ENCODE measurements at places on chromosomes 12 and 14.
A peak's percentile ranks its signal among the peaks of the same experiment; 100 is the strongest.

GRCh38 chr14:96629558-96630222 is 127.5 kb downstream of the PAPOLA start:
- DNase-seq: no peak

DNA sequence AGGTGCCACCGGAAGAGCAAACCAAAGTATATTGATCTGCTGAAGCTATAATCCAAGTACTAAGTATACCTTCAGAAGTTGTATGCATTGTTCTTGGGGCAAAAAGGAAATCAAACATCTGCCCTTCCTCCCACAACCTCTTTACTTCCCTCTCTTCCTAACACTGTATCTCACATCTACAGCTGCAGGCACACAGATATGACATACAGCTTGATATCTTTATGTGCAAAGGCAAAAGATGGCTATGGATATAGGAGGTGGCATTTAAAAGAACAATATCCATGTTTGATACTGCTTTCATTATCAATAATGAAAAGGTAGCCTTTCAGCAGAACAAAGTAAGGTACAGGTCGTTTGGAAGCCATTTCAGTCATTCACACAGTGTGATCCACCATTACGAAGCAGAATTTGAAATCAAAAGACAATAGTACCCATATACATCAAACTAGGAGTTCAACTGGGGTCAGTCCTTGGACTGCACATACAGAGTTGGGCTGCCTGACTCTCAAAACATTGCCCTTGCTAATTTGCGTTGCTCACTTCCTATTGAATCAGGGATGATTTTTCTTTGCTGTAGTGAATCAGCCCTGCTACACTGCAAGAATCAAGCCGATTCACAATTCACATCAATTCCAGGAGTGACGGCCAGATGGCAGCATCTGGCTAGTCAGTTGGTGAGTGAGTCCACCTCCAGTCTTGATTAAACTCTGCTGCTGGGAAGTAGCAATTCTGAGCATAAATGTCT is 8.9 kb downstream of the ANG start:
- DNase-seq: peak; percentile 13

DNA sequence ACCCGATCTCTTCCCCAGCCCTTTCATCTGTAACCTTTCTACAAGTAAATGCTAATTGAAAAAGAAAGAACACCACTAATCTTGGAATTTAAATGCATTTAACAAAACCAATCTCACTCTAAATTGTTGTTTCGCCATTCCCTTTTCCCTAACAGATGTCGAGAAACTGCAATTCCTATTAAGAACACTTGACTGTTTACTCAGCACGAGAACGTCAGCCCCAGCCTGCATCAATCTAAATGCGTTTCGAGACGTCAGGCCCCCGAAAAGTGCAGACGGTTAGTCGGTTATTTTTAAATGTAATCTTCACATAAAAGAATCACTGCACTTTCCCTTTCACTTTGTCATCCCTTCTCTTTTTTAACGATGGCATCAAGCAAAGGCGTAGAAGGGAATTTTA is 837.6 kb downstream of the VRK1 start:
- peak; percentile 3 for DNase-seq

- DNase-seq: no peak
Measured at GRCh38 chr12:59194794-59195193, 274.5 kb upstream of the LRIG3 start.

- no peak for DNase-seq
Measured at GRCh38 chr14:88535813-88536212, 19.0 kb downstream of the PTPN21 start.

DNA sequence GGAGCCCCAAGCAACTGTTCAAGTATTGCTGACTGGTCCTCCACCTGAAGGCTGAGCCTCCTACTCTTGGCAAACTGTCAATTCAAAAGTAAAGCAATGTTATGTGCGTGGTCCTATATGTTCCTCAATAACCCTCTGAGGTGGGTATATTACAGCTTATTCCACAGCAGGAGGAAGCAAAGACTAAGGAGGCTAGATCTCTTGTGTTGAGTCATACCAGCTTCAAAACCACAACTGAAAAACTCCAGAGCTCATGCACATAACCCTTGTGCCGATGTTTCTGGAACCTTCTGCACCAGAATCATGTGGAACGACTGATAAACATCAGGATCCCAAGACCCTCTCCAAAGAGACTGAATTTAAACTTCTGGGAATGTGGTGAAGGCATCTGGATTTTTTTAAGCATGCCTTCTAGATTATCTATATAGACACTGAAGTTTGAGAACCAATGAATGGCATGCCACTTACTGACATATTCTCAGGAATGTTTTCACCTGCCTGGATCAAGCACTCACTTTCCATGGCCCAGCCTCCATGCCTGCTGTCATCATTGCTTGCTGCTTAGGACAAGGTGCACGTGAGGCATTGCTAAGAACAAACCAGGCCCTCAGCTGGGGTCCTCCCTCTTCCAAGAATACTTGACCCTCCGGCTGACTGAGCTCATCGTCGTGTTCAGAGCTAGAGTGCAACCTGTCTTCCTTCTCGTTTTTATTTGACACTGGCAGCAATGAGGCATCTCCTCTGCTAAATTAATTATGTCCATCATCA is 194.7 kb downstream of the BCL11B start:
- no peak for DNase-seq

DNA sequence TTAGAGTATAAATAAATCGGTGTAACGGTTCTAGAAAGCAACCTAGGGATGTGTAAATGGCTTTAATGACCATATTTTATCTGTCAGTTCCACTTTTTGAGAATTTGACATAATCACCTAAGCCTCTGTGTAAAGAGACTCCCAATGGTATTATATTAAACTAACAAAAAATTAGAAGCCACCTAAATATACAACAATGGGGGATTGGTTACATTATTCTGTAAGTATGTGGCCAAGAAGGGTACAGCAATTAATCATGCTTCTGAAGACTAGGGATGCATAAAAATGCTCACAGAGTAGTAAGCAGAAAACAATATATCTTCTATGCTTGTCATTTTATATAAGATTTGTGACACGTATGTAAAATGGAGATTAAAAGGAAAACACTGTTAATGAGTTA is 10.5 kb downstream of the RNF10 start:
- DNase-seq: no peak

- DNase-seq: no peak
Measured at GRCh38 chr12:78617683-78618082, 246.9 kb upstream of the SYT1 start.

- DNase-seq: no peak
Measured at GRCh38 chr14:102574281-102575159, 17.9 kb upstream of the RCOR1 start.

DNA sequence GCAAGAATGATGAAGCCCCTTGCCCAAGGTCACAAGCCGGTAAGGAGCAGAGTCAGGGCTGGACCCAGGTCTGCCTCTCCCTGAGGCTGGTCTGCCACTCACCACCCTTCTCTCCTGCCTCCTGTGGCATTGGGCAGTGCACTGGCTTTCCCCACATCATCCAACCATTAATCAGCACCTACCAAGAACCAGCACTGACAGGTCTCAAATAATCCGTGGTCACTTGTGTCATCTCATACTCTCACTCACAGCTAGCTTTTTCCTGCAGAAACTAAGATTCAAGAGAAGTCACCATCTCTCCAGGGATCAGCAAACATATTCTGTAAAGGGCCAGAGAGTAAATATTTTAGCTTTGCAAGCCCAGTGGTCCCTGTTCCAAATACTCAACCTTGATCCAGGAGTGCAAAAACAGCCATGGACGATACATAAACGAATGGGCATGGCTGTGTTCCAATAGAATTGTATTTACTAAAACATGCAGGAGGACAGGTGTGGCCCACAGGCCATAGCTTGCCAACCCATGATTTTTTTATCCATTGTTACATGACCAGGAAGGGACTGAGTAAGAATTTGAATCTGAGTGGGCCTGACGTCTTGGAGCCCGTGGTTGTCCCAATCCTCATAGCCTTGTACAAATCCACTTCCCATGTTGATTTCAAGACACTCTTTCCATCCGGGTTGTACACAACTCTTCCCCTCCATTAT is 374.2 kb downstream of the BCL11B start:
- DNase-seq: no peak

GRCh38 chr14:22801716-22802115 is 13.5 kb downstream of the SLC7A7 start:
- no peak for DNase-seq

GRCh38 chr12:6367065-6367968 is 8.0 kb downstream of the SCNN1A start:
- DNase-seq: peak; percentile 17

DNA sequence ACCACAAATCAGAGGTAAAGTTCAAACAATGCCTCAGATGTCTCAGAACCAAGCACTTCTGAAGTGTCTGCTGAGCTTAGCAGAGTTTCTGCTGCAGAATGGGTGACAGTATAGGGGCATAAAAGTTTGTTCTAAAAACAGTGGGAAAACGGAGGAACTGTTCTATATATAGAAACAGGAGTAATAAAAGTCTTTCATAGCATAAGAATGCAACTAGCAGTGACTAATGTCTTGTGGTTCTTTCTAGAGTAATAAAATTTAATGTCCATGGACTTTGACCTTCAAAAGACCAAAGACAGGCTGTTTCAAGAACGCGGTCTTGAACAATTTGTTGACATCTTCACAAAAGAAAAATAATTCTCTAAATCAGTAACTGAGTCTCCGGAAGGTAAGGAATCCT is 107.5 kb upstream of the FAR2 start:
- no peak for DNase-seq

DNA sequence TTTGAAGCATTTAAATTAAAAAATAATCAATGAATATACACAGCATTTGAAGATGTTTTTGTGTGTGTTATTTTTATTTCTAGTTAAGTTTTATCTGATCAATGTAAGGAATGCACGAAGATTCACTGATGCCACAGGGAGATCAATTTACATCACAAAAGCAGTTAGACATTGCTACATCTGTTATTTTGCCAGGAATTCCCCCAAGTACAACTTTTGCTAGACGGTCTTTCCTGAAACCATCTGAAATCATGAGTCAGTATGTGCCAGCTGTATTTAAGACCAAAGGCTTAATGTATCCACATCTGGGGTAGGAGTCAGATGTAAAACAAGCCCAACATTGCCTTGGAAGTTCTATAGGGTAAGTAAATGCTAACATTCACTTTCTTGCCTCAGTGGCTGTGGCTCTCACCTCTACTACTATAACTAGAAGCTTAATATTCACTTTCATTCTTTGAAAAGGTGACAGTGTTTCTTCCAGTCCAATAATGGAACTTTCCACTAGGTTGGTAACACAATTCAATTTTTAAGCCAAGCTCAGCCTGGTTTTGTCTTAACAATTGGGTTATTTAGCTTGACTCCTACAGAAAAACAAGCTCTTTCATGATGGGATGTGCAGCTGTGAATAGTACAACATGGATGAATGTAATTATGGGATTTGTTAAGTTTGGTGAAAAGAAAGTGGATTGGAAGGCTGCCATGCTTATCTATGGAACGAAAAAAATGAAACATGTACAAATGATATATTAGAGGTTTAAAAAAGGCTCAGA is 385.4 kb upstream of the TMEM132C start:
- no peak for DNase-seq

DNA sequence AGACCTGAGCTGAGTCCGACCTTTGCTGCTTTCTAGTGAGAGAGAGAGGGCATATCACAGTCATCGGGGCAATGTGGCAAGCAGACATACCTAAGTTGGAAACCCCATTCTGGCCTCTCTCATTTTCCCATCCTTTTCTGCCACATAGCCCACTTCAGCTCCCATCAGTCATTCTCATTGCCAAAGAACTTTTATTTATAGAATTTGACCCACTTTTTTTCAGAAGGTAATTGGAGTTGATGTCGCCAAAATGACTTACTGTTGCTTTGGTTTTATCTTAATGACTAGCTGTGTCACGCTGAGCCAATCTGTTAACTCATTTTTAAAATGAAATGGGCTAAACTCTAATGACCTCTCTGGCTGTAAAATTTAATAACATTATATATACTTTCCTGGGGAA is 63.9 kb upstream of the RMST start:
- DNase-seq: no peak

DNA sequence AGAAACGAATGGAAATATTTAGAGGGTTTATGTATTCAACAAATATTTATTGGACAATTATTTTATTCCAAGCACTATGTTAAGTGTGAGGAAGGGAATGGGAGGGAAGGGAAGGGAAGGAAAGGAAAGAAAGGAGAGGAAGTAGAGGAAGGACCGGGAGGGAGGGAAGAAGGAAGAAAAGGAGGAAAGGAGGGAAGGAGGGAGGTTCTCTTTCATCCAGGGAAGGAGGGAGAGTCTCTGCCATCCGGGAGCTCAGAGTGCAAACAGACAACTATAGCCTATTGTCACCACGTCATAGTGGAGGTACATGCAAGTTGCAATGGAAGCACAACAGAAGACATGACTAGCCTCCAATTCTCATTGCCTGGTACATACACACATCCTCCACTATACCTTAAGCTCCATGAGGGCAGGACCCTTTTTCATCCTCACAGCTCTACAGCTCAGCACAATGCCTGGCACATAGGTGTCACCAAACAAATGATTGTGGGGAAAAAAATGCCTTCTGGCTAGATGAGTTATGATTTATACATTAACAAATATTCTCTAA is 48.1 kb downstream of the DAD1 start:
- DNase-seq: no peak

GRCh38 chr12:8561011-8561410 is 20.3 kb upstream of the CLEC4E start:
- no peak for DNase-seq

GRCh38 chr12:79692860-79693577 is 2.3 kb upstream of the PAWR start:
- DNase-seq: no peak

DNA sequence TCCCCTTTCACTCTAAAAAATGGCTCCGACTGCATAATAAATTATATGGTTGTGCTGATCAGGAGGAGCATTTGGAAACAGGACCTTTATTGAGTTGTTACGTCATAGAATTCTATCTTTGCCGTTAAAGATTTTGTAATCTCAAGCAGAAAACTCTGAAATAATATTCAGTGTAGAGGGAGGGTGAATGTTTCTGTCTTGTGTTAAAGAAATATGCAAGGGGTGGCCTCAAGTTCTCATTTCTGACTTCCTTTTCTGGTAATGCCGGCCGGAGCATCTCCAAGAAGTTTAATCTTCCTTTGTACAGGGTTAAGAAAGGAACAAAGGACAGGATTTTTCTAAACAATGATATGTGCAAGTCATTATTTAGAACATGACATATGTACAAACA is 165.1 kb downstream of the SLC38A4 start:
- DNase-seq: no peak

DNA sequence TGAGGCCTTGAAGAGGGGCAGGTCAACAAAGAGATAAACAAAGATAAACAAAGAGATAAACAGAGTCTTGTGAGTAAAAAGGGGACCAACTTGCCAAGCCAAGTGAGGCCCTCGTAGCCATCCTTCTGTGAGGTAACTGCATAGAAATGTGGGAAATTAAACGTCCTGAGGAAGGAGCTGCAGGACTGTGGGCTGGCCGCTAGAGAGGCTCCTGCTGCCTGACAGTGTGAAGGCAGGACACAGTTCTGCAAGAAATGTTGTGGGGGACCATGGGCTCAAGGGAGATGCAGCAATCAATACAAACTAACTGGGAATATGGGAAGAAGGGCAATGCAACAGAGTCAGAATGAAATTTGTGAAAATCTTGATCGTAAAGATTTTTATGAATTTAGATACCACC is 91.9 kb downstream of the SLC8A3 start:
- DNase-seq: no peak

All from activated CD8-positive, alpha-beta memory T cell treated with anti-CD3 and anti-CD28 coated beads for 4 hours (primary cell).